ENCODE measurements at places on chromosomes 2 and 18.
A peak's percentile ranks its signal among the peaks of the same experiment; 100 is the strongest.

GRCh38 chr2:62857139-62857931 is 151.8 kb downstream of the EHBP1 start:
- no peak for DNase-seq

DNA sequence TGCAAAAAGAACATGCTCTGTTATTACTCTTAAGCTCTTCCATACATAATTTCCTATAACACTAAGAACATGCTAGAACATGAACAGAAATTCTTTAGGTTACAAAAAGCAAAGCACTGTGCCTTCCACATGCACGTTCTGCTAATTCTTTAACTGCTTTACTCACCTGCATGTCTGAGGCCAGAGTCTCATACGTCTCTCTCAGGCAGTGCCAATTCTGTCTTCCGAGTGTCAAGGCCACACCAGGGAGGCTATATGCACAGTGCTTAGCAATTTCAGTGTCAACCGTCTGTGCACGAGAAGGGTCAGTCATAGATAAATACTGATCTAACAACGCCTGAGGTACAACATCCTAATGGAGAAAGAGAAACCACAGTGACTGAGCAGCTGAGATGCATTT is 55.1 kb downstream of the PPP4R1 start:
- DNase-seq: no peak

DNA sequence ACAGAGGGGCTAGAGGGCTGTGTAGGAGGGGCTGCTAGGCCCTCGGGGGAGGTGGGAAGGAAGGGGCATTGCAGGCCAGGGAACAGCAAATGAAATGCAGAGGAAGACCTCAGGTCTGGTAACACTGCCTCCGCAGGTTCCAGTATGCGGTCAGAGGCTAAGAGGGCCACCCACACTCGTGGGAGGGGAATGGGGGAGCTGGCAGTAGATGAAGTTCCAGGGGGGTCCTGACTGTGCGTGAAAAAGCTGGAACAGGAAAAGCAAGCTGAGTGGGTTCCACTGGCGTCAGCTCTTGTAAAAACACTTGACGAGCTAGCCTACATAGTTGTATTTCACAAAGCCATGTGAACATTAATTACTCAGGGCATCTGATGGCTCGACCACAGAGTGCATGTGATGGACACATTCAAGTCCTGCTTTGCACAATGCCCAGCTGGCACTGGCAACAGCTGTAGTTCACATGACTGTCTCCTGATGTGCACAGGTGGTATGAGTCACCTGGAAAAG is 29.0 kb upstream of the PTPN4 start:
- no peak for DNase-seq

GRCh38 chr2:239566995-239567568 is 166.3 kb upstream of the HDAC4 start:
- DNase-seq: no peak

DNA sequence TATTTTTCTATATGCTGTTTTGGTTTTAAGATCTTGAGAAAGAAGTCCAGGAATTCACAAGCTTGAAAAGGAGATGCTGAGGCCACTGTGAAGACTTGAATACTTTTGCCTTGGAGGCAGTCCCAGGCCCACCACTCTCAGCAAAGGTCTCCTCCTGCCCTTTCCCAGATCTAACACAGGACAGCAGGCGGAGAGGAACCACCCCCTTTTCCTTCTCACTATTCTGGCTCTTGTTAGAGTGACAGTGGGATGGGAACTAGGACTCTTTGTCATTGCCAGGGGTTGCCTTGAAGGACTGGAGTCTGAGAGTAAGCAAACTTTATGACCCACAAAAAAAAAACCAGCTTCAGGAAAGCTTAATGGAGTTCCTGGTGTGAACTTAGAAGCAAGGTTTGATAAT is 54.7 kb downstream of the E2F6 start:
- DNase-seq: no peak

DNA sequence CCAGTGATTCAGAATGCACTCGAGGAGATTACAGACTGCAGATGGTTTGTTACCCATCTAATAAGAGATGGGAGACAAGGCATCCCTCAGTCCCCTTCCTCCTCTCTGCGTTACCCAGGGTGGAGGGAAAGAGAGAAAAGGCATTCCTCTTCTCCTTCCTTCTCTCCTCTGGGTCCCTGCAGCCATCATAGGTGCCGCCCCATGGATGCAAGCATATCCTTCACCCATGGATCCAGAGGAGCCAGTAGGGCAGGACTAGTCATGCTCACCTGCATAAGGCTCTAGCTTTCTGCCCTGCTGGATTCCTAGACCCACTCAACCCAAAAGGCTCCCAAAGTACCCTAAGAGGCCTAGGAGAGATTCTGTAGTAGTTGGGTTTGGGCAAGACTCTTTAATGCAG is 20.4 kb downstream of the CMPK2 start:
- no peak for DNase-seq

DNA sequence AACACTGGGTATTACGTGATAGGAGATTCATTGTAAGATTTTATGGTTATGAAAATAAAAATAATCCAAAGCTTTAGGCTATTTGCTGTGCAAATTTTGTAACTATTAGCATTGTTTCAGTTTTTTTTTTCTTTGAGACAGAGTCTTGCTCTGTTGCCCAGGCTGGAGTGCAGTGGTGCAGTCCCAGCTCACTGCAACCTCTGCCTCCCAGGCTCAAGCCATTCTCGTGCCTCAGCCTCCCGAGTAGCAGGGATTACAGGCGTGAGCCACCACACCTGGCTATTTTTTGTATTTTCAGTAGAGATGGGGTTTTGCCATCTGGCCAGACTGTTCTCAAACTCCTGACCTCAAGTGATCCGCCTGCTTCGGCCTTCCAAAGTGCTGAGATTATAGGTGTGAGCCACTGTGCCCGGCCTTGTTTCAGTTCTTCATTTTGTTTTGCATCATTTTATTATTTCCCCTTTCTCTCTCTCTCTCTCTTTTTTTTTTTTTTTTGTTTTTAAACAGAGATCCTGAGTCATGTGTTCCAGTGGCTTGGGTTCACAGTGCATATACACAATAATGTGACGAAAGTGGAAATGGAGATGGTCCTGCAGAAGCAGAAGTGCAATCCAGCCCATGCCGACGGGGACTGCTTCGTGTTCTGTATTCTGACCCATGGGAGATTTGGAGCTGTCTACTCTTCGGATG is 25.8 kb downstream of the CASP10 start:
- no peak for DNase-seq

DNA sequence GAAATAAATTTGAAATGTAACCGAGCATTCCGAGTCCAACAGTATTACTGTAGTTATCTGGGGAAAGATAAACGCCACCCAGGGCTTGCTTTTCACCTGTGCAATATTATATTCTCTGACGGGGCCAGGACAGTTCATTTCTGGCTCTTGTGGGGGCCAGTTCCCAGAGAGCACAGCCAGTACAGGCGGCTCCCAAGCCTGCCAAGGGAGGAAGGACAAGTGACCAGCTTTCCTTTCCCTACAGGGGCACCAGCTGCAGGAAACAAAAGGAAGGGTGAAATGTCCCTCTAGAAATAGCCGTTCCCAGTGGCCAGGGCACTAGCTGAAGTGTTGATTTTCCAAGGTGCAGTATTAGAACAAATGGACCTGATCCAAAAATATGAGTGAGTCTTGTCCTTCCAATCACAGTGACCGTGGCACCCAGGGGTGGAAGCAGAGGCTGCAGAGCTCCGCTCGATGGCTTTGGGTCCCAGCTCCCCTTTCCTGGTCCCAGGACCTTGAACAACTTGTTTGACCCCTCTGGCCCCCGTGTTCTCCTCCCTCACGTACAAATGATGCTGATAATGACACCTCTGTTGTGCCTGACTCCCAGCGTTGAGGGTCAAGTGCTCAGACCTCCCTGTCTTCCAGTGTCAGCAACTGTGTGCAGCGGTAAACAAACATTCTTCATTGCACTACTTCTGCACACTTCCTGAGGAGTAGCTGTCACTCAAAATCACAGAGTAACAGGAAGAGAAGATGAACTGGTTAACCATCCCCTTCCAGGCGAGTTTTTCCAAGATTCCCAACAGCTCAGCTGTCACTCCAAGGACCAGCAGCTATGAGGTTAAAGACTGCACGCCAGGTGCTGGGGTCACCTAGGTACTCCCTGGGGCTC is 40.9 kb downstream of the GYPC start:
- DNase-seq: no peak

GRCh38 chr2:151028691-151029176 is 232.9 kb downstream of the RBM43 start:
- no peak for DNase-seq

- no peak for DNase-seq
Observed at GRCh38 chr2:75099521-75099922, 99.8 kb downstream of the TACR1 start.

GRCh38 chr2:185785851-185786473 is 47.4 kb downstream of the FSIP2 start:
- no peak for DNase-seq

GRCh38 chr2:118431165-118431517 is 342.9 kb downstream of the INSIG2 start:
- DNase-seq: peak; percentile 8

DNA sequence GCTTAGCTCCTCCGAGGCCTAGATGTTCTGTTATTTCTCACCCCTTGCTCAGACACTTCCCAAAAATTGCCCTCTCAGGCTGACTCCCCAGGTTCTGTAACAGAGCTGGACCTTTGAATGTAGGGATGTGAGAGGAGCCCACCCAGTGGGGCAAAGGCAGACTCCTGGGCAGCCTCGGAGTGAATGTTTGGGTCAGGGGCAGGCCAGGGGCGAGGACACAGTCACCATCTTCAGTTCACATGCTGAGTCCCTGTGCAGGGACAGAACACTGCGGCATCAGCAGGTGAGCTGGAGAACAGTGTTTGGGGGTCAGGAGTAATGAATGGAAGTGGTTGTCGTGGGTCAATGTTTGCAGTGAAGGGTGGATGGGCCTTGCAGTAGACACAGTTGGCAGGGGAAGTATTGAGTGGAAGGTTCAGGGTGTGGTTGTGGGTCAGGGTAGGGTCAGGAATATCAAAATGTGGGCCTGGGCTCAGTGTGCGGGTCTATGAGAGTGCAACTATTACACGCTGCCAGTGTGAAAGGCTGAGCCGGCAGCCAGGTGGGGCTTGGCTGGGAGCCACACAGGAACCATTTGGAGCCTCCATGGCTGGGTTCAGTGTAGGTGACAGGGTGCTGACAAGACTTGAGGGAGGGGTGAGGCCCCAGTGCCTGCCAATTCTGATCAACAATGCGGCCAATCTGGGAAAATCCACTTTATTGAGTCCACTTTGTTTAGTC is 4.4 kb downstream of the IHH start:
- no peak for DNase-seq

GRCh38 chr2:159895258-159896065 is 97.5 kb upstream of the CD302 start:
- DNase-seq: no peak

DNA sequence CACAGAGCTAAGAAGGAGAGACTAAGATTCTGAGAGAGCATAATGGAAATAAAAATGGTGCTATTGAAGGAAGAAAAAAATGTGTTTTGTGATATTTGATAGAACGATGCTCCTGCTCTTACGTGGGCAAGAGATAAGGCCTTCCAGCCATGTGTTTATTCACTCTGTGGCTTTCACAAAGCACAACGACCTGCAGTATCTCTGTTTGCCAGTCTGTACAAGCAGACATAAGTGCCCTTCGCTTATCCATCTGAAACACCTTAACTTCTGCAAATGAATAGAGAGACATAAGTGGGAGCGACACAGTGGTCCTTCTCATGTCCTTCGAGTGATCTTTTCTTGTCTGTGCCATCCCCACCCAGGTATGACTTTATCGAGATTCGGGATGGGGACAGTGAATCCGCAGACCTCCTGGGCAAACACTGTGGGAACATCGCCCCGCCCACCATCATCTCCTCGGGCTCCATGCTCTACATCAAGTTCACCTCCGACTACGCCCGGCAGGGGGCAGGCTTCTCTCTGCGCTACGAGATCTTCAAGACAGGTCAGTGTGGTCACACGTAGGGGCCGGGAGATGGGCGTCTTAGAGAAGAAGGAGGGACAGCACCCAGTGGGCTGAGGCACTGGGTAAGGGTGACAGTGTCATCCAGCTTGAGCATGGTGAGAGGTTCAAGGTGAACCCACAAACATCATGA is 33.7 kb downstream of the NRP2 start:
- DNase-seq: no peak

DNA sequence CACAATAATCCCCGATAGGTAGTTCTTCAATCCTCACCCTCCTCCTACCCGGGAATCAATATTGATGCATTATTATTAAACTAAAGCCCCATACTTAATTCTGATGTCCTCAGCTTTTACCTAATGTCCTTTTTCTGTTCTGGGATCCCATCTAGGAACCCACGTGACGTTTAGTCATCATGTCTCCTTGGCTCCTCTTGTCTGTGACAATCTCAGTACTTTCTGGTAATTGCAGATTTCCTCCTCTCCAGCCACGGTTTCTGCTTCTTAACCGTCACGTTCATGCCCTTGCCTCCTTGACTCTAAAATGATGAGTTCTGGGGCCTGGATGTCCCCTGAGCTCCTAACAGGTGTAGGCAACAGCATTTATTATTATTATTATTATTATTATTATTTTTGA is 2.9 kb upstream of the DGKD start:
- DNase-seq: no peak

- no peak for DNase-seq
Observed at GRCh38 chr18:78562531-78562961, 417.1 kb upstream of the SALL3 start.

GRCh38 chr18:63216516-63217311 is 102.9 kb downstream of the BCL2 start:
- no peak for DNase-seq

- no peak for DNase-seq
Observed at GRCh38 chr2:188412190-188412589, 120.5 kb downstream of the GULP1 start.

DNA sequence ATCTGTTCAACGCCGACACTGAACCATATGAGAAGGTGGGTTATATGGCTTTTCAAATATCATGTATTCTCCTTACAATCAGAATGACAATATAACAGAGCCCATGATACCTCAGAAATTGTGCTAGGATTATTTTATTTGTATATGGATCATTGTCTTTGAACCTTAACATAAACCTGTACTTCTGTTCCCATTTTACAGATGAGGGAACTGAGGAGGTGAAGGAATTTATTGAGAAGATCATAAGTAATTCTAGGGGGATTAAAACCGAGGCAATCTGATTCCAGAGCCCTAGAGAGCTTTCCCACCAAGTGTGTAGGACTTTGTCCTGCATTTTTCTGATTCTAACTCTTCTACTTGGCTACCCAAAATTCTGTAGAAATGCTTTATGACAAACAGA is 279.8 kb upstream of the FANCL start:
- no peak for DNase-seq

DNA sequence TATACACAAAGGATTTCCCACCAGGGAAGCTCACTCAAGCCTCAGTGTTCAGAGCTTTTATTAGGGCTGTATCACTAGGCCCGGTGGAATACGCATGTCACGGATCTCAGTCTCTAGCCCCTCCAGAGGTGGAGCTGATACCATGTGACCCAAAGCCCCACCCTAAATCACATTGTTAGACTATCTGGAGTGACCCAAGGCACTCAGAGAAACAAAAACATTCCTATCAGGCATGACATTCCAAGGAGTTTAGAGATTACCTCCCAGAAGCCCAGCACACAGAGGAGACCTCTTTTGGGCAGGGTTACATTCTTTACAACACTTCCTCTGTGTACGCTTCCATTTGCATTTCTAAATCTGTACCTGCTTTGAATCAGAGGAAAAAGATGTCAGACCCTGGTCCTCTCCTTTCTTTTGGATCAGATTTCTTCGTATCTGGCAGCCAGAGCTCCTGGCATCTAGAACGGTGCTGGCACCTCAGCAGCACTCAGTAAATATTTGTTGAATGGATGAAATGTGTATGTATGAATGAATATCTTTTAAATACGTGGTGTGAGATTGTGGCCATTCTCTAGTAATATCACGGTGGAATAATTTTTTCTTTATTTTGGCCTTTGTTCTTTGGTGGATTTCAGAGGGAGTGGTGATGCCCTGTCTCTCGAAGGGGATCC is 37.7 kb upstream of the SMAD2 start:
- DNase-seq: no peak

All from HS-5 (cell line).